ENCODE measurements at places on chromosomes 16 and 17. TPM values are rescaled to one million over a fixed set of nuclear protein-coding genes. Genes with fewer than 3 reads are reported as not detected.

Gene MSLN
- not detected for total RNA-seq

Gene HS3ST3A1
- 15.0 TPM for total RNA-seq

Gene CHST4
- not detected for total RNA-seq

Gene CX3CL1
- total RNA-seq, result 6.0 TPM

Gene TBC1D3C
- not detected for total RNA-seq

Gene CPHXL2
- not detected for total RNA-seq

Gene GNGT2
- total RNA-seq, result not detected

Gene HOXB9
- 89.8 TPM for total RNA-seq

Gene HSDL1
- 68.2 TPM for total RNA-seq

Gene LLGL2
- total RNA-seq, result 3.4 TPM

Gene ZNF18
- 7.5 TPM for total RNA-seq

Gene TERB1
- total RNA-seq, result 0.25 TPM

Gene CDH11
- total RNA-seq, result 31.7 TPM

Gene NKD1
- 54.7 TPM for total RNA-seq

Gene KRT32
- not detected for total RNA-seq

Gene HAGHL
- total RNA-seq, result 15.0 TPM

Gene ENO3
- 10.6 TPM for total RNA-seq

Measured in neural crest cell (in vitro differentiated cells).